ENCODE measurements at places on chromosomes 2 and 18.
A peak's percentile ranks its signal among the peaks of the same experiment; 100 is the strongest.

- DNase-seq, result no peak
These were observed 18.3 kb downstream of the FHL2 start for GRCh38 chr2:105380432-105381100.

DNA sequence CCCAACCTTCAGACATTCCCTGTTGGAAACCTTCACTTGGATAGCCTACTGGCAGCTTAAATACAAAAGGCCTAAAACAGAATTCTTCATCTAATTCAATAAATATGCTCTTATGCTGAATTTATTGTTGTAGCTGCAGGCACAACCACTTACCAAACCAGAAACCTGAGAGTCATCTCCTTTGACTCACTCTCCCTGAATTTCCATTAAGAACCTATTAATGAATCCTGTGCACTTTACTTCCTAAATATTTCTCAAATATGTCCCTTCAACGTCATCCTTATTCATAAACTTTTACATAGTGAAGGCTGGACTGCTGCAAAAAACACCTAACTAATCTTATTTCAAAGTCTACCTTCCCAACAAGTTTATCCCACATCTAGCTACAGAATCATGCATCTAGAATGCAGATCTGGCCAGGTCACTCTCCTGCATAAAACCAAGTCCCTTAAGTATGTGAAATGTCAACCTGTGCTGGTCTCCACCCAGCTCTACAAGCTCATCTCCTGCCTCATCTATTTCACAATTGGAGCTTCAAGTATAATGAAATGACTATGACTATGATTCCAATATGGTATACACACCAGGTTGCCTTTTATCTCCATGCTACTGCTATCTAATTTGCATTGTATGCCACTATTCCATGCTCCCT lies 354.2 kb downstream of the ZEB2 start:
- DNase-seq, result no peak

DNA sequence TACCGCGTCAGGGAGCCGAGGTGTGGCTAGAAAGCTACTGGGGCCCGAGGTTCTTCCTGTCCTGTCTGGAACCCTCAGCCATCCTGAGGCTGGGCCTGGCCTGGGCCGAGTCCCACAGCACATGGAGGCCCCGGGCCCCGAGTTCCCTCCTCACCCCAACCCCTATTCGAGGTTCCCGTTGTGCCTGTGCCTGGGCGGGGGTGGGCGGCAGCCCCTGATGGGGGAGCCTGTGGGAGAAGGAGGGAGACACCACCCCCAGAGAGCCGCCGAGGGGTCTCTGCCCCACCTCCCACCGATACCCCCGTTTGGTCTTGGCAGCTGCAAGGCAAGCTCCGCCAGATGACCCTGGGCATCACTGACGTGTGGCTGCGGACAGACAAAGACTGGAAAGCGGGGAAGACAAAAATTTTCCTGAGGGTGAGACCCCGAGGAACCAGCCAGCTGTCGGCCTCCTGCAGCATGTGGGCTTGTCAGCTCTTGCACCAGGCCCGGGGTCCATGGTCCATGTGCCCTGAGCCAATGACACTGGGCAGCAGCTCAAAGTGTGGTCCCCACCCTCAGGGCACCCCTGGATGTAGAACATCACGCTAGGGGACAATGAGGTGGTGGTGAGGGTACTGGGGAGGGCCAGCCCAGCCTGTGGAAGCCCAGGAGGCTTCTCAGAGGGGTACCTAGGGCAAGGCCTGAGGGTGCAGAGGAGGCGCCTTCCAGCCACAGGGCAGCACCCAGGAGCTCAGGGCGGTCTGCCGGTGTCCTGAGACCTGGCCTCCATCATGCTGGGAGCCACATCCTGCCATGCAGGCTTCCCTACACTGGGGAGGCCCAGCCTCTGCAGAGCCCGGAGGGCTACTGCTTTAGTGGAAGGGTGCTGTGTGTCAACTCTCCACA lies 52.5 kb upstream of the GPR17 start:
- DNase-seq, result no peak

DNA sequence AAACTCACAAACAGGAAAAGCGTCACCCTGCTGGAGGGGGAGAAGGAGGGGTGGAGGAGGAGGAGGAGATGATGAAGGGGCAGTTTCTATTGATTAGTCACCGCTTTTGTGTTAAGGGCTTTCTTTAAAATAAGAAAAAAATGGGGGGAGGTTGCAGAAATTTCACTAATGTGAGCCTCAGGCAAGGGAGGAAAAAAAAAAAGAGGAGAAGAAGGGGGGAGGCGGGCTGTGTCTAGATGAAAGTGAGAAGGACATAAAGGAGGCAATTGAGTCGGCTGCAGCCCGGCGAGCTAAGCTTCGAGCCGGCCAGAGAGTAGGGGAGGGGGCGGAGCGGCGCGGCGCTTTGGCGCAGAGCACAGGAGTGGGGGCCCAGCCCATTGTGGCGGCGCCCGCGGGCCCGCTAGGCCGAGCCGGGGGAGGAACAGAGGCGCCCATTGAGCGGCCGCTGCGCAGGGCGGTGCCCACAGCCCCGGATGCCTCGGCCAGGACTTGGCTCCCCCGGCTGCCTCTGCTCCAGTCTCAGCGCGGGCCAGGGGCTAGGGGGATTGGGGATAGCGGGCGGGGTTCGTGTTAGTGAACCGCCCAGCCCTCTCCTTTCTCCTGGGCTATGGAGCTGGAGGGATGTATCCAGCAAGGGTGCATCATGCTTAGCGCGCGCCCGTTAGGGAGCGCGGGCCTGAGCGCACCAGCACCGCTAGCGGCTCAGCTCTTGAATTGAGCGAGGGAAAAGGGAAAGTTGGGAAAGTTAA lies 7.9 kb downstream of the PAX3 start:
- peak; percentile 90 for DNase-seq

- DNase-seq, result no peak
These were observed 86.8 kb downstream of the GULP1 start for GRCh38 chr2:188378371-188378950.

DNA sequence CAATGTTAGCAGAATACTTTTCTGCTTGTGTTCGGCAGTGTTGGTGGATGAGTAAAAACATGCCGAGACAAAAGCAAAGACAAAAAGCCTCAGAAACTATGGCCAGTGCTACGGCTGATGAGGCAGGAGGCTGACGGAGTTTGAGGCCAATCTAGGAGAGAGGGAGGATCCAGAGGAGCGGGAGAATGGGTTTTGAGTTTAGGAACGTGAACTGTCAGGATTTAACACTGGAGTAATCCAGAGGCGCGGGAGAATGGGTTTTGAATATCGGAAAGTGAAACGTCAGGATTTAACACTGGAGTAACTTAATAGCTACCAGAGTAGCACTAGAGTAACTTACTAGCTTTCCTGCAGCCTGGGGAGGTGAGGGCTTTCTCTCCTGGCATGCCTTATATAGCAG lies 37.4 kb downstream of the LYPD6B start:
- peak; percentile 24 for DNase-seq

- DNase-seq, result peak; percentile 72
These were observed 43.4 kb upstream of the SMAD7 start for GRCh38 chr18:48994044-48994651.

DNA sequence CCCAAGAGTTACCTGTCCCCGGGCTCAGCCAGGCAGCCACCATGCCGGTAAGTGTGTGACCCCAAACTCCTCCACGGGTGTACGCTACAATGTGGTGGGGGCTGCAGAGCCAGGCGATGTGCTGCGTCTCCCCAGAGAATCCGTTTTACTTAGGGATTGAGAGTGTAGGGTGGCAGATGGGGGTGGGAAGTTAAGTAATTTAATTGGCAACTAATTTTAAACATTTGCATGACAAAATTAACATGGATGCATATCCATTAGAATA lies 26.6 kb upstream of the RPL31 start:
- no peak for DNase-seq

- peak; percentile 49 for DNase-seq
These were observed 34.8 kb downstream of the C1D start for GRCh38 chr2:68027959-68028358.

GRCh38 chr18:77102259-77103040 lies 30.1 kb downstream of the MBP start:
- DNase-seq, result peak; percentile 80

DNA sequence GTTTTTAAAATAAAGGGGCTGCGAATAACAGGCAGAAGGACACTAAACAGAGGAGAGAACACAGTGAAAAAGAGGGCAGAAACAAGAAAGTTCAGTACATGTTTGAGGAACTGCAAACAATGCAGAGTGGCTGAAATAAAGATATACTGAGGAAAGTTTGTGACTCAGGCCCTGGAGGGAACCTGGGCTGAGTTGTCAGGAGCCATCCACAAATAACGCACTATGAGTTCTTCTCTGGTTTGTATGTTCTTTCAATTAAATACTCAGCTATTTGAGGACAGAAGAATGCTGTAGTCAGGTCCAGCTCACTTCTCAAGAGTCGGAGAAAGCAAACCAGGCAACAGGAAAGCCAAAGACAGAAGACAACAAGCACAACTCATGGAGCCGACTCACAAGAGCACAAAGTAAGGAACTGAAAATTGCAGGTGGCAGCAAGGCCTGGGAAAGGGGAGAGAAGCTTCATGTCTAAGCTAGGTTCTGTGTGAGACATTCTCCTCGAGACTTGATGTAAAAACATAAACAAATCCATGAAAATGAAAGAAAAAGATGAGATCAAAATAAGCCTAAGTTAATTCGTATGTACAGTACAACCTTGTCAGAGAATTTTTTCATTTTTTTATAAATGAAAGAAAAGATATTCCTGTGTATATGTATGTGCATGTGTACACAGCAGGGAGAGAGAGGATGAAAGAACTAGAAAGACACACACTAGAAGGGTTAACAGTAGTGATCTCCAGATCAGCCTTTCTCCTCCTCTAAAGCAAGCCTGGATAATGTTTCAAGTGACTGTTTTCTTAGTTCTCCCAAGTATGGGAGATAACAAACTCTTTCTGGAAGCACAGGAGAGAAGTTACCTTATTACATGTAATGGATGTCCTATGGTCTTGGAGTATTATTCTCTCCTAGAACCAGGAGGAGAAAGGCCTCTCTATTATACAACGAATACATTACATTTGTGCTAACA lies 41.5 kb downstream of the CHN1 start:
- no peak for DNase-seq

GRCh38 chr2:201466050-201466675 lies 14.6 kb downstream of the STRADB start:
- DNase-seq, result peak; percentile 83

- DNase-seq, result no peak
These were observed 261.1 kb upstream of the AGAP1 start for GRCh38 chr2:235232449-235233433.

GRCh38 chr2:214410918-214411554 lies at the start of gene VWC2L:
VWC2L (plus strand) TSS chr2:214411054; CDS start chr2:214414194, 3,140 bp downstream.
- DNase-seq, result peak; percentile 82

DNA sequence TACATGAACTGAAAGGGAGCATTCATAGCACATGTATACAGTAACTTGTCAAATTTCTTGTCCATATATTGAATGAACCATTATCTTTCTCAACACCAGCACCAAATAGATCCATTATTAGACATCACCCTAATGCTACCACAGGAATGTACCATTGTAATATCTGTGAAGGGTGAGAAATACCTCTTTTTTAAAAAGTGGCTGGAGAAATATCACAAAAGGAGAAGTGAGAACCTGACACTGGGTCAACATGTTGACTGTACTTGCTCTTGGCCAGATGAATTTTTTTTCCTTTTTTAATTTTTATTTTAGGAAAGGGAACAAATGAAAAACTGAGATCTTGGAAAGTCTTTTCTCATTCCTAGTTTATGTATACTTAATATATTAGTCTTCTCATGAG lies 63.5 kb downstream of the CAVIN2 start:
- no peak for DNase-seq

DNA sequence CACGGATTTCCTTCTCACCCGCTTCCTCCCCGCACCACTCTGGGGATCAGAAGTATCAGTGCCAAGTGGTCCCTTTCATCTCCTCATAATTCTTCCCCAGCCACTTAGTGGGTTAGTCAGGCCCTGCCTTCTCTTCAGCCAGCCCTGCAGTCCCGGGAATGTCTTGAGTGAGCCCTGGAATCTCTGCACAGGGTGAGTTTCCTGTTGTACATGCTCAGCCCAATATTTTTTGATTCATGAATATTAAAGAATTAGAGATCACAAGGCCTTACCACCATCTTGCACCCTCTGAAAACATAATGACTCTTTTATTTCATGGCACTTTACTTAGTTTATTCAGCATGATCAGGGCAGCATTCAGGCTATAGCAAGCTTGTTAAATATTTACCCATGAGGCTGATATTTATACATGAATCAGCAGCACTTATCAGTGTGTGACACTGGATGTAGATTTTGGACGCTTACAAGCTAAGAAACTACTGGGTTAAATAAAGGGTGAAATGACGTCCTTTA lies 159.4 kb upstream of the FOSL2 start:
- DNase-seq, result no peak

GRCh38 chr2:164073101-164074074 lies 337.6 kb upstream of the FIGN start:
- peak; percentile 4 for DNase-seq

- DNase-seq, result no peak
These were observed 46.2 kb upstream of the CAB39 start for GRCh38 chr2:230666446-230666845.

DNA sequence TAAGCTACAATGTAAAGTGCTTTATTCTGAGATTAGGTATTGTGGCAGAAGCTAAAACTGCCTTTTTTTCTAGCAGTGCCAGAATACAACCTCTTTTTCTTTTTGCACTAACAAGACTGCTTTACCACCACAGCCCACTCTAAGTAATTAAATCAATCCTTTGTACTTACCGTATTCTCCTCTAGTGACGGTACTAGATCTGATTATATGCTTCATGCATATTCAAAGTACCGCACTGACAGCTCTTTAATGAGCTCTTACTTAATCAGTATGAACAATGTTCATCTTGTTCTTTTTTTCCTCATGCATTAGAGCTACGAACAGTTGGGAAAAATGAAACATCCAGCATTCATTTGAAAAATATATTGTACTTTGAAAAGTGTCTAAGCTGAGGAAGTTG lies 16.1 kb upstream of the OTX1 start:
- no peak for DNase-seq

DNA sequence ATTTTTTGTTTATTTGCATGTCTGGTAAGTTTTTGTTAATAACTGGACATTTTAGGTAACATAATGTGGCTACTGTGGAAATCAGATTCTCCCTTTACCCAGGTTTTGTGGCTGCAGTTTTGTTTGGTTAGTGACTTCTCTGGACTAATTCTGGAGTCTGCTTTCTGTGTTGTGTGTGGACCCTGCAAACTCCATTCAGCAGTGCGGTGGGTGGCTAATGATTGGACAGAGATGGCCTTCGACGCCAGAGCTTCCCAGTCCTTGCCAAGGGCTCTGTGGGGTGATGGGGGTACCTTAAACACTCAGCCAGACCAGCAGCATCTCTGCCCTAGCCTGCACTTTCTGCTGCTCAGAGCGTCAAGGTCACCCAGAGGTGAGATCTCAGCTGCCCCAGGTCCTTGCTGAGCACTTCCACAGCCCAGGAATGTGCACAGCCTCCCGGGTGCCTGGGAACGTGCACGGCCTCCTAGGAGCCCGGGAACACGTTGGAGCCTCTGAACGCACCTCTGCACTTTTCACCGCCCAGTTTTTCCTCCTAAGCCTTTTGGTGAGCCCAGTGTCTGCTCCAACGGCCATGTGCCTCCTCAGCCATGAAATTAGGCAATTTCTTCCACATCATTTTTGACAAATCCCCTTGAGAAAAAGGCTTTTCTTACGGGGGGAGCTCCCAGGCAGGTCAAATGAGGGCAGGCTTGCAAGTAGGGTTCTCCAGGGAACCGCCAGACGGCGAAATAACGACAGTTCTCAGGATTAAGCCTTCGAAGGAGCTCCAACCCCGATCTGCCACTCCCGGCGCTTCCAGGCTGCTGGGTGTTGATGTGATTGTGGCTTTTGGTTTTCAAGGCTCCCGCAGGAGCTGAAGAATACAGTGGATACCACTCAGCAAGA lies 35.2 kb upstream of the KLF11 start:
- no peak for DNase-seq

GRCh38 chr2:57891086-57891712 lies 155.4 kb upstream of the VRK2 start:
- DNase-seq, result peak; percentile 14
